ENCODE measurements at places on chromosomes 12 and 14.

- DNase-seq: no peak
Measured at GRCh38 chr14:91614187-91614586, 104.1 kb upstream of the PPP4R3A start.

GRCh38 chr12:51382173-51382572 lies 9.0 kb downstream of the GALNT6 start:
- DNase-seq: no peak

DNA sequence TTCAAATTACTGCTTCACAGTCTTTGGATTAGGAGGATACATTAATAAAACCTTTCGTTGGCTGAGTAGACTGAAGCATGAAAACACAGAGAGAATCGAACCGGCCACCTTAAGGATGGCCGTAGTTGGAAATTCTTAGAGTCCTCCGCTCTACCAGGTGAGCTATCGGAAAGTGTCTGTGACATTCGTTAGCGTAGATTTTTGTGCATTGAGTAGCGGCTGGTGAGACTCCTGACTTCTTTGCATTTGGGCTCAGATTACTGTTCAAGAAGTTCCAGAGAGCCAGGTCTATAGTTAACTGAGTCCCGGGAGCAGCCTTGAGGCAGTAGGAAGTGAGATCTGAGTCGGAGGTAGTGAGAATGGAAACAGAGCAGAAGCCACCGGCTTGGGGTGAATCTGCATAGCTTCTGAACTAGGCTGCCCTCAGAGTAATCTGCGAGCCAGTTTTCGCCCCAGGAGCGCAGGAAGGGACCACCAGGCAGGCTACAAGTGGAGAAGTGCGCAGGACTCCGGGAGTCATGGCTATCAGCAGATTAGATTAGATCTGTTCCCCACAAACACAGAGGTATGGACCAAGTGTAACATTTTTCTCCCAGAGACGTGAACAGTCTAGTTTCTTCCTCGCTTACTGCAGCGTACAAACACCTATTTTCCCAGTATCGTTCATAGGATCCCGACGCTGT lies 11.0 kb downstream of the OR6S1 start:
- no peak for DNase-seq

DNA sequence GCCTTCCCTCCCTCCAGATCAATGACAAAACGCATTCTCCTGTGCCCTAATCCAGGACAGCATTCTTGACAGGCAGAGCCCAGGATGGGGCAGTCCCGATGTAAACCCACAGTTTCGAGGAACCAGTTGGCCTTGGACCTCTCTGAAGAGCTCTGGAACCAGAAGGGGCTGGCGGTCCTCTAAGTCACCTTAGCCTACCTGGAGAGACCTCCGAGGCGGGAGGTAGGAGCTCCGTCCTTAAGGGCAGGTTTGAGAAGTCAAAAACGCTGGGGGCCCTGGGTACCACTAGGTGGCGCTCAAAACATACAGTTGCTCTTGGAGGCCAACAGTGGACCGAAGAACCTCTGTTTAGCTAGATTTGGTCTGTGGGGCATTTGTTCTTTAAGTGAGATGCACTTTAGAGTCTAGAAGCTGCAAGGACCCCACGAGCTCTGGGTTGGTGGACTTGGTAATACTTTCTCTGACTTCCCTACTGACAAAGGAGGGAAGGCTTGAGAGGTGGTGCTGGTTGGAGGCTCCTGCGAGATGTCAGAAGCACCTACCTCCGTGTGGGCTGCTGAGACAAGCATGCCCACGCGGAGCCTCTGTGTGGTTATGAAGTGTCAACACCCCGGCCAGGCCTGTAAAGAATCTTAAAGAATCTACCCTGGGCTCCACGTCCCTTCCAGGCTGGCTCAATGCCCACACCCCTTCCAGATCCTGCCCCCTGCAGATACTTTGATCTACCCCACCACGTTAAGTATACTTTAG lies 74.8 kb upstream of the CHST11 start:
- DNase-seq: peak; percentile 78

- DNase-seq: peak; percentile 29
Measured at GRCh38 chr14:103679351-103679750, 35.9 kb downstream of the XRCC3 start.

DNA sequence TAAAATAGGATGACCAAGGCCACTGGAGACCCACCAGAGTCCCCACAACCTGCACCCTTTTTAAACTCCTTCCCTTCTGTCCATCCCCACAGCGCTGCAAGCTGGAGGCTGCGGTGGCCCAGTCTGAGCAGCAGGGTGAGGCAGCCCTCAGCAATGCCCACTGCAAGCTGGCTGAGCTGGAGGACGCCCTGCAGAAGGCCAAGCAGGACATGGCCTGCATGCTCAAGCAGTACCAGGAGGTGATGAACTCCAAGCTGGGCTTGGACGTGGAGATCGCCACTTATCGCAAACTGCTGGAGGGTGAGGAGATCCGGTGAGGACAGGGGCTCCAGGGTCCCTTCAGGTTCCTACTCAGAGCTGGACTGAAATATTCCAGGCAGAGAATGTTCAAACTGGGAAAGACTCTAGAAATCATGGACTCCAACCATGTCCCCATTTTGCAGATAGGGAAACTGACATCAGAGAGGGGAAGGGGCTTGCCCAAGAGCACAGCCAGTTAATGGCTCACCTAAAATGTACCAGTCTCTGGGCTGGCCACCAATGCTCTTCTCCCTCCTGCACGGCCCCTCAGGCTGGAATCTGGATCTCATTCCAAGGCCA lies 17.2 kb downstream of the KRT85 start:
- no peak for DNase-seq

DNA sequence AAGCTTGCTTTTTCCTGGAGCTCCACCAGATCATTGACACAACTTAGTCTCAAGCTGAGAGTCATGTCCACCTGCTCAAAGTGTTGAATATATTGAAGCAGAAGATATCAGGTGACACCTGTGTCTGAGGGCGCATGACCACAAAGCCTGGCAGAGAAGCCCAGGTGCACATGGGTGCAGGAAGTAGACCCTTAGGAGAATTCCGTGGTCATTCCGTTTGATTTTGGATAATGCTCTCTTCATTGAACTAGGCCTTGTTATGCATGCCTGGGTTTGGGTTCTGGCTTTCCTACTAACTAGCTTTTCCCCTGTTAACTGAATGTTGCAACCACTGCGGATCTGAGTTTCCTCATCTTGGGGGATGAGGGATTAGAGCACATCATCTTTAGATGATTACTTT lies 7.1 kb downstream of the ARHGDIB start:
- no peak for DNase-seq

DNA sequence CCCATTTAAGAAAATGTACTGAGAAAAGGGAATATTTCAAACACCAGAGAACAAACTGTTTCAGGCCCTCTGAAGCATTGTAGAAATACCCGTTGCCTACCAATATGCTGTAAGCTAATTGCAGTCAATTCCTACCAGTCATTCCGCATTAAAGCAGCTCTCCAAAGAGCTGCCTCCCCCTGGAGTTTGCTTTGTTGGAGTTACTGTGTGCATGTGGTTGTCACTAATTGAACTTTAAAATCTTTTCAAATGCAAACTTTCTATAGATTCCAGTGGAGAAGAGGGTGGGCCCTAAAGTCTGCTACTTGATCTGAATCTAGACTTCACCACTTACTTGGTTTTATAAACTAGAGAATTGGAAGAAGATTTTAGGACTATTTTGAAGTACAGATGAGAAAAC lies 112.7 kb downstream of the PLXNC1 start:
- no peak for DNase-seq

GRCh38 chr14:72573725-72574417 lies 320.0 kb downstream of the DPF3 start:
- DNase-seq: no peak

DNA sequence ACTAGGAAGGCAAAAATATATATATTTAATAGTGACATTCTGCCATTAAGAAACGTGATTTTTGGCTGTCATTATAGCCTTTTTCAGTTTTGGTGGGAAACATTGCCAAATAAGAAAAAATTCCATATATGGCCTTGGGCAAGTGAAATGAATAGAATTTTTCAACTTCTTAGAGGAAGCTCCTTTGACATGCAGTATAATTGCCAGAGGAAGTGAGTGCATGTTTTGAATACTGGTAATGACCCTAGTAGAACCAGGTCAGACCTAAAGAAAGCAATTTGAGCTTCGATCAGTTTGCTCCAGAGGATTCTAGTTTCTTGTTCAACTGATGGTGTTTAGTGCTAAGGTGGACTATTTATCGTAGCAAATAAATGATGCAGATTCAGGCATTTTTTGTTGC lies 26.2 kb upstream of the TRIM9 start:
- no peak for DNase-seq

DNA sequence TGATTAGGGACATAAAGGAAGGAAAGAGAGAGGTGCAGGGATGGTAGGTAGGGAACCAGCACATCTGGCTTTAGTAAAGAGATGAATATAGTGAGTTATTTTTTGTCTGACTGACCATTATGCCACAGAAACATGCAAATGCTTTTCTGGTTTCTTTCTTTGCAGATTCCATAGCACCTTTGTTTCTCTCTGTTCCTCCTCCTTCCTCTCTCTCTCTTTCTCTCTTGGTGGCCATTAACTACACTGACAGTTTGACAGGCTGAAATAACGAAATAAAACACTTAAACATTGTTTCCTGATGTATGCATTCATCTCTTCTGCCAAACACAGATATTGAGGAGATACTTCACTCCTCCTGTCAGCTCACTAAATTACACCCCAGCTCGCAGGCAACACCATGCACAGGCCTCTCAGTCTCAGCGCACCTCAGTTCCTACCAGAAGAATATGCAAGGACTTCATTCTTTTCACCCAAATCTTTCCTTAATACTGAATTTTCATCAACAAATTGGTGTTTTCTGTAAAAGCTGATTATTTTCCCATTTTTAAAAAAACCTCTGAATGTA lies 406.9 kb upstream of the SOX5 start:
- DNase-seq: no peak

DNA sequence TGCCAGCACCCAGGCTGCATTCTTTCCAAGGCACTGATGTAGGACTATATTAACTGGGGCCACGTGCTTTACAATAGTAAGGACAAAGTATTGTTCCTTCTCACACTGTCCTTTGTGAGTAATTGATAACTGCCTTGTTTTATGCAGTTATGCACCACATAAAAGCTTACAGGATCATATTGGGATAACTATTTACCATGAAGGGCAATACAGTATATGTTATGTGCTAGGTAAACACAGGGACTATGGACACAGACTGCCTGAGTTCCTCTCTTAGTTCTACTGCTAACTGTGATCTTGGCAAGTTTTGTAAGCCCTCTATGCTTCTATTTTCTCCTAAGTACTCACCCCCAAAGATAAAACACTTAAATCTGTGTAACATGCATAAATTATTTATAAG lies 183.7 kb downstream of the NOVA1 start:
- no peak for DNase-seq

GRCh38 chr12:124573839-124574786 lies 6.7 kb upstream of the NCOR2 start:
- DNase-seq: no peak

- no peak for DNase-seq
Measured at GRCh38 chr14:52891800-52892199, 59.0 kb downstream of the FERMT2 start.

- no peak for DNase-seq
Measured at GRCh38 chr14:32492457-32492856, 163.4 kb downstream of the AKAP6 start.

- no peak for DNase-seq
Measured at GRCh38 chr12:57755454-57756372, 810 bp downstream of the MARCHF9 start.

DNA sequence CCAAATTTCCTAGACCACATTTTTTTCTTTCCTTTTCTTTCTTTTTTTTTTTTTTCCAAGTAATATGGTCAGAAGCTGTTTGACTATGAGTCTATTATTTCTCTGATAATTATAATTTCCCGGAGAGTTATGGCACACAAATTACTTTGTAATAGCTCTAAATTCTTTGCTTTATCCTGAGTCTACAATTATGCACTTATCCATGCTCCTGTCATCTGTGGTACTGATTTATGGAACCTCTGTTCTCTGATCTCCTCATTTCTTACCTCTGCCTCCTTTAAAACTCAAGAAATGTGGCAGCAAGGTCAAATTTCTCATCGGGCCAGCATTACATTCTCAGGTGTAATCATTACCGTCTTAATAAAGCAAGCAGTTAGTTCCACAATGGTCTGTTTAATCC lies 282.1 kb downstream of the PAWR start:
- DNase-seq: no peak

GRCh38 chr12:91394903-91395302 lies 212.3 kb upstream of the DCN start:
- DNase-seq: no peak

DNA sequence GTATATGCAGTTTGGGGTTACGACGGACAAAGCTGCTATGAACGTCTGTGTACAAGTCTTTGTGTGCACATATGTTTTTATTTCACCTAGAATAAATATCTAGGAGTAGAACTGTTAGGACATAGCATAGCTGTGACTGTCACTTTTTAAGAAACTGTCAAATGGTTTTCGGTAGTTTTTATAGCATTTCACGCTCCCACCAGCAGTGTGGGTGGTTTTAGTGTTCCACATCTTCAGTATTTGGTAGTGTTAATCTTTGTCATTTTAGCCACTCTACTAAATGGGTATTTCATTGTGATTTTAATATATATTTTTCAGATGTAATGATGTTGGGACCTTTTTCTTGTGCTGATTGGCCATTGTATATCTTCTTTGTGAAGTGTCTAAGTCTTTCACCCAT lies 109.1 kb upstream of the BCAT1 start:
- no peak for DNase-seq

DNA sequence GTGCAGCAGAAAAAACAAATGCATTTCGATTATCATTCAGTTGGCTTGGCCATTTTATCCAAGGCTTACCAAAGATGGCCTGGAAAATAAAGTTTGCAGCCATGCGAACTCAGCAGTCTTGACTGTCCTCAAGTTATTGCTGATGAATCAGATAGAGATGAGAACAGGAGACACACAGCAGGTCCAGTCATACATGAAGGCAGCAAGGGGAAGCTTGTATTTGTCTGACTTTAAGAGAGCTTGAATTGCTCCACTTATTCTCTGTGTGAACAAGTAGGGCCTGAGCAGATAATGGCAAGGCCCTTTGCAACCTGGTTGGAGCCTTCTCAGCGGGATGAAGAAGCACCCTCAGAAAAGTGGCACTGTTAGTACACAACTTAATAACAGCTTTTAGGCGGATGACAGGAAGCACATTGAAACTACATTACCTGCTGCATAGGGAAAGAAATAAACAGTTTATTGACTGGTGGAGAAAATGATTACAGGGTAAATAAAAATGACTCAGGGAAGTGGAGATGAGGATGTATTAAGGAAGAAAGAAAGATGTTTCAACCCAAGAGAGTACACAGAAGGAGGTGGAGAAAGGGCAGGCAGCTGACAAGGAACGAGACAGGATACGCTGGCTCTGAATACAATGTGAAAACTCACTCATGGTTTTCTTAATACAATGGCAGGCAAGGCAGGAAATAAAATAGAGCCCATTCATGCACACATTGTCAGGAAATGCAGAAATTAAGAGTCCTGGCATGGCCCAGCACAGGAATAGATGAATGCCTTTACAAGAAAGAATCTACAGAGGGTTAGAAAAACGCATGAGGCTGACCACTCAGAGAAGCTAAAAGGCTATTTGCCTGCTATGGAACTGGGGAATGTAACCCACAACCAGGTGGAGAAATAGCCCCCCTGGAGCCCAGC lies 128.4 kb downstream of the GALC start:
- DNase-seq: no peak
